CD4-positive, CD25-positive, alpha-beta regulatory T cell (primary cell): ENCODE measurements at places on chromosomes 2 and 18. TPM values are rescaled to one million over a fixed set of nuclear protein-coding genes. Genes with fewer than 3 reads are reported as not detected.

GRCh38 chr18:45363196-45363595 lies 252.1 kb upstream of the SLC14A2 start:
- no peaks in the 10 kb centered on the region for H3K36me3 ChIP-seq
- no peak overlapping the region for H3K4me3 ChIP-seq
- no peaks in the 10 kb centered on the region for H3K4me1 ChIP-seq
- no peak overlapping the region for H3K27ac ChIP-seq
- DNase-seq: no peak

DNA sequence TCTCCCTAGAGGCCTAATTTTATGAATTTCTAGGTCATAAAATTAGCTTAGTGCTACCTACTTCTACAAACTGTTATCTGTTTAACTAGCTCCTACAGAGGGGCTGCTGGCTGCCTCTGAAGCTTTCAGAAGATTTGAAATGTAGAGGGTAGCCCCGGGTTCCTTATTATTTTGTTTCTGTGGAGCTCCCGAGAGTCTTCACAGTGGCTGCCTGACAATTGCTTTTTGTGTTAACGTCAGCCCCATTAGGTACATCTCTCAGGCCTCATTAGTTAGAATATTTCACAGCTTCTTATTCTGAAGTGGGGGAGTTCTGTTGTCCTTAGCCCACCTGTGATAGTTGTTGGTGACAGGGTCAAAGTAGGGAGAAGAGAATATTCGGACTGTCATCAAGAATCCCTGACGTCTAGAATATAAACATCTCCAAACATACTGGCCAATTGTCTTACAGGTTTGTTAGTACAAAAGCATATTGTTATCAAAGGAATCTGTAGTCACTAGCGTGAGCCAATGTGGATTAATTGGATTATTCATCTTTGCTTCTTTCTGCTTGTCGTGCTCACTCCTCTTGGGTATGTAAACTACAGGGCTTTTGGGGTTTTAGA lies 77.5 kb downstream of the DIS3L2 start:
- H3K27ac ChIP-seq: no peak overlapping the region
- no peak overlapping the region for H3K4me3 ChIP-seq
- H3K4me1 ChIP-seq: peaks cover 11% of the 10 kb centered on the region
- no peaks in the 10 kb centered on the region for H3K27me3 ChIP-seq

DNA sequence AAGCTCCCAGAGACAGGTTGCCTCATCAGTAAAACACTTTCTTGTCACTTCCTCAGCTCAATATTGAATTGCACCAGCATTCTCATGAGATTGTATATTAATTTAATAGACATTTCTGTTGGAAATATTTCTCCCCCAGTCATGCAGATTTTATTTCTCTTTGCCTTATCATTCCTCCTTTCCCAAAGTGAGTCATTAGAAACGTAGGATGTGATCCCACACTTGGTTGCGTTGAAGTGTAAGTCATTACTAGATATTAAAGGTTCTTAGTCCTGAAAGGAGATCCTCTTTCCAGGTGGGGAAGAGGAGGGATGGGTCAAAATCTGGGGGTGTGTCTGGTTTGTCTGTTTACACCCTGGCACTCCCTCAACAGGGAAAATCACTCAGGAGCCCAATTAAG lies 438.2 kb downstream of the SLC4A3 start:
- DNase-seq: no peak
- H3K27me3 ChIP-seq: no peaks in the 10 kb centered on the region
- H3K4me3 ChIP-seq: no peak overlapping the region
- H3K36me3 ChIP-seq: no peaks in the 10 kb centered on the region

DNA sequence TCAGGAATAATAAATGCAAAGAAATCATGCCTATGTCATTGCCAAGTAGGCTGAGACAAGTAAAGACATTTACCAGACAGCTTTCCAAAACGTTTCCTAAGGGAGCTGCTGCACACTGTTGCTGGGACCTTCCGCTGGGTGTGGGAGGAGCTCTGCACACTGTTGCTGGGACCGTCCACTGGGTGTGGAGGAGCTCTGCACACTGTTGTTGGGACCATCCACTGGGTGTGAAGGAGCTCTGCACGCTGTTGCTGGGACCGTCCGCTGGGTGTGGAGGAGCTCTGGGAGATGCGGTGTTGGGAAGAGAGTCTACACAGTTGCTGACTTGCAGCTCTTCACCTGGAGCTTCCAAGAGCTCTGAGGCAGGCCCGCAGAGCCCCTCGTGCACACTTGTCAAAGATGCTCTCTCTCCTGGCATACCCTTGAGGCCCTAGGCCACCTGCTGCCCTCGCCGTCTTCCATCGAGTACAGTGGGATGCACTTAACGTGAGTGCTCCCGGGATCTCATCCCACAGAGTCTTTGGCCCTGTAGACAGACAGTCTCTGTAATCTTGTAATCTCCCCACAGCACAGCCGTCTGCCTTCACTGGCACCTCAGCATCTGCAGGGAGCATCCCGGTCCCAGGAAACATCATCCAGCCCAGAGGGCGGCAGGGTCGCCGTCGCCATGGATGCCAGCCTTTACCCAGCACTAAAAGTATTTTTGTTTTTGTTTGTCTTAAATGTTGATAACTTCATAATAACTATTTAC lies 51.4 kb downstream of the TRAPPC12 start:
- H3K36me3 ChIP-seq: peaks cover 63% of the 10 kb centered on the region
- no peaks in the 10 kb centered on the region for H3K27me3 ChIP-seq
- H3K27ac ChIP-seq: no peak overlapping the region
- no peak overlapping the region for H3K4me3 ChIP-seq

HSBP1L1 gene
- 10.5 TPM for total RNA-seq

CERKL gene
- total RNA-seq: not detected
